ENCODE measurements at places on chromosomes 12 and 14.

DNA sequence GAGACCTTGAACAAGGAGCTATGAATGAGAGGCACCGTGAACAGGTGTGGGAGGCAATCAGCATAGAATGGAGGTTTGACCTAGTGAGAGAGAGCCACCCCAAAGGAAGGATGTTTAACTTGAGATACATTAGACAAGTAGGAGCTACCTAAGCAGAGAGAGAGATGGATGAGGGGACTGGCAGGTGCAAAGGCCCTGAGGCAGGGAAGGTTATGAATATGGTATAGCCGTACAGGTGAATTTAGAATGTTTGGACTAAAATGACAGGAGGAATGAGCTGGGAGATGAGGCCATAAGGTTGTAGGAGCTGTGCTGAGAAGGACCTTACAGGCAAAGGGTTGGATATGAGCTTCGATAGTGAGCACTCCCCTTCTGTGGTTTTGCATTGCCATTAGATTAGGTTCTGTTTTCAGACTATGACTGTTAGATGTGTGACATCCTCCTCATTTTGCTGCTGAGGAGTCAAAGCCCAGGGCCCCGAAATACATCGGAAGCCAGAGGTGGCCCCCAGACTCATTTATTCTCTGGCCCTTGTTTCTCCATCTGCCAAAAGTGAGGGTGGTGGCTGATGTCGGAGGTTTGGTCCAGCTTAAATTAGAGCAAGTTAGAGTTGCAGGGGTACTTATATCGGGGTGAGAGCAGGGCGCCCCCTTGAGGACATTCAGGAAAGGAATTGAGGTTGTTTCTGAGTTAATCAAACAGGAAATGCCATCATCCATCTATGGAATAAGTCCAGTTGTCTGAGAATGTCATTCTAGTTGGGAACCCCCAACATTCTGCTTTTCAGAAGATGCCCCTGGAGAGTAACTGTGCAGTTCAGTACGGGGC lies 29.4 kb downstream of the SLC24A4 start:
- peak; percentile 23 for DNase-seq

- DNase-seq, result peak; percentile 71
Observed at GRCh38 chr12:66035288-66035966, 95.1 kb downstream of the LLPH start.

DNA sequence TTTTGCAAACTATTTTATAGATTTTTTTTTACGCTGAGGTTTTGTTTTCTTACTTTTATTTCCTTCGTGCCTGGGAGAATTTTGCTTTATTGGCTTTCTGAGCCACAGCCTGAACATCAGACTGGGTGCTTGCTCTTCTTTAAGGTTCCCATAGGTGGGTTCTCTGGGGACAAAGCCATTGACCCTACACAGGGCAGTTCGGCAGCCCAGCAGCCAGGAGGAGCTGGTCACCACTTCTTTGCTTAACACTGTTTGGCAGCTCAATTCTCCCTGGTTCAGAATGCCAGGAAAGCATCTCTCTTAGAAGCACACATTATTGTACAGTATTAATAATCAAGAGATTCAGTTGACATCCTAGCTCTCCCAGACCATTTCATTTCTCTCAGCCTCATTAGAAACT lies 140.8 kb upstream of the NEDD1 start:
- DNase-seq, result peak; percentile 18

DNA sequence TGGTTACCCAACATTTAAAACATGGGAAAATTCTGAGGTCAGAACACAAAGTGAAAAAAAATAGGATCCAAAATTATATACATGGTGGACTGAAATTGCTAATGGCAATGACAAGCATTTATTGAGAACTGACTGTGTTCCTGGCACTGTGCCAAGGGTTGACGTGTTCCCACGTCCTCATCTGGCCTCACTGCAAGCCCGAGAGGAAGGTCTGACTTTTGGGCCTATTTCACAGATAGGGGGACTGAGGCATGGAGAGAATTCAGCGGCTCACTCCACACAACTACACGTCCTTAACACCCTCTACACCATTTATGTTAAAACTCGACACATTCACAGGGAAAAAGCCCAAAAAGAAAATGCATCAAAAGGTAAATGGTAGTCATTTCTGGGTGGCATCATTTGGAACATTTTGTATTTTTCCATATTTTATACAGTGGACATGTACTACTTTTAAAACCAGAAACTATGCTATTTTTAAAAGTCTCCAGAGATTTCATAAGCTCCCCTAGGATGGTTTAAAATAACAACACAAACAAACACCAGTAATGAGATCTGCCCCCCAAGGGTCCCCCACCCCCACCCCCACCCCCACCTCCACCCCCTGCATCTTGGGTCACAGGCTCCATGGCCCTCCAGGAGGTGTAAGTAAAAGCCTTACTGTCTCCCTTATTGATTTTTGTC lies 27.7 kb downstream of the CLMN start:
- peak; percentile 55 for DNase-seq

DNA sequence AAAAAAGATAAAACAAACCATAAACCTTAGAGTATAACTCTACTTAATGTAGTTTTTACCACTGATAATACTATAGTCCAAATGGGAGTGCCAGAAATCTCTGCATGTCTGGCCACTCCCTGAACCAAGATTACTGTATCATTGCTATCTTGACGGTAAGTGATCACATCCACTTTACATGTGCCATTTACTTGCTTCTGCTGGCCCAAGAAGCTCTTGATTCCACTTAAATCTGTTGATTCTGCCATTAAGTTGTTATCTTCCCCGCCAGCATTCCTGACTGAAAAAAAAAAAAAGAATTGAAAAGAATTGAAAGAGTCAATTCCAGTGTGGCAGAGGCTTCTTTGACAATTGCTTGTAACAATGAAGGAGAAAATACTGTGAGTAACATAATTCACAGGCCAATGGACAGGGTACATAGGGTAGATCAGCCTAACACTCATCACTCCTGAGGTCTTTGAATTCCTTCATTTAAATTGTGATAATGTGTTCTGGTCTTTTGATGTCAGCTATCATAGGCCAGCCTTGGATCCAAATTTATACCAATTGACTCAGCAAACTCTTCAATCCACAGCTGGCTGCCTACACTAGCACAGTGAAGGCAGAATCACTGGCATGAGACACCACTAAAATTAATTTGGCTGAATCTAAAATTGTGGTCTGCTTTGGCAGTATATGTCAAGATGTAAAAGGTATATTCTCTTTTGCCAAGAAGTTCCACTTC lies 665.2 kb upstream of the FLRT2 start:
- no peak for DNase-seq

DNA sequence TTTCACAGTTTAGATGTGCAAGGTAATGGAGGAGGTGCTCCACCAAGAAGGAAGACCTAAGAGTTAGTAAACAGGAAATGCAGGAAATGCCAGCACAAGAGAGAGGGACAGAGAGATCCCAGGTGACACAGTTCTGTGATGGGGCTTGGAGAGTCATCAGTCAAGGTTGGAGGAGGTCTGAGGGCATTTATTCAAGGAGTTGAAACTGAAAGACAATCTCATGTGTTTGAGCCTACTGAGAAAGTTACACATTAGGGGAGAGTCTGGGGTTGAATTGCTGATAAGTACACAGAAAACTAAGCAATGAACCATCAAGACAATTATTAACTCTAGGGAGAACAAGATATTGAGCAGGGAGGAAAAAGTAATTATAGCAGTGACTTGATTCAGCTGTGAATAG lies 138.5 kb downstream of the ANO6 start:
- DNase-seq, result peak; percentile 22

DNA sequence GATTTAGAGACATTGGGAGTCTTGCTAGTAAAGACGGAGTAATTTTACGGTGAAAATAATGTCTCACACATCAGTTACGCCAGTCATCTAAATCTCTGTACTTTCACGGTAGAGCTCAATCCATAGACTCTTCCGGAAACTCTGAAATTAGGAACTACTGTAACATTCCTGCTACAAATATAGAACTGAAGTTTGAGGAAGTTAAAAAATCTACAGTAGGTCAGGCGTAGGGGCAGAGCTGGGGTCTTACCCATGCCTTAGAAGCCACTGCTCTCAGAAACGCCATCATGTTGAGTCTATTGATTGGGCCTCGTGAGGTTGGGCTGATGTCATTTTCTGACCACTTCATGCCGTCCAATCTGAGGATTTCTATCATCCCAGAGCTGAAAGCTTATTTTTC lies 1029.8 kb upstream of the TMEM132C start:
- no peak for DNase-seq

- peak; percentile 48 for DNase-seq
Observed at GRCh38 chr12:105705765-105706164, 375.3 kb downstream of the C12orf75 start.

- DNase-seq, result no peak
Observed at GRCh38 chr12:59595565-59595882, 305 bp upstream of the SLC16A7 start.

DNA sequence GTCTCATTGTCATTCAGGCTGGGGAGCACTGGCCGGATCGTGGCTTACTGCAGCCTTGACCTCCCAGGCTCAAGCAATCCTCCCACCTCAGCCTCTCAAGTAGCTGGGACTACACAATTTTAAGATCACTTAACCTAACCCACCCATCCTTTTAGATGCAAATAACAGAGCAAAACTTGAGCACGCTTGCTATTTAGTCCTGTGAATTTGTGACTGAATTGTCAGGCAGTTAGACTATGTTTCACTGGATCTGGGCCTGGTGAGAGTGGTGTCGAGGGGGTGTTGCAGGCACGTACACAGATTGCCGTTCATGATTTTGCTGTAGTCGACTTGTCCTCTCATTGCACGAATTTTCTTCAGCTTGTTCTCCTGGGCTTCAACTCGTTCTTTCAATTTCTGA lies 38.2 kb downstream of the ZFYVE21 start:
- DNase-seq, result no peak

DNA sequence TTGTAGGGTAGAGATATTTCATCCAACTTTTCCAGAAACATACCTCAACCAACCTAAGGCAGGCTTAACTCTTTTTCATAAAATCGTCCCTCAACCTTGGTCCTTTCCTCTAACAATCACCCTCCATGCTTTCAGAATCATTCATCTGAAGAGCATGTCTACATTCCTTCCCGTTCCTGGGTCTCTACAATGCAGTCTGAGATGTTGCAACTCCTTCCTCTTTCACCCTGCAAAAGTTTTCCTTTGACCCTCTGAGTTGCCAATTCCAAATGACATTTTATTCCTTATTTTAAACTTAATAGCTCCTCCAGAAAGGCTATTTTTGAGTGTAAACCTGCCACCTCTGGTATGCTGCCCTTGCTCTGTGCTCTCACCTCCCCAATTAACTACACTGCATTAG lies 16.7 kb downstream of the SLC7A7 start:
- DNase-seq, result no peak

GRCh38 chr12:118447181-118447580 lies 70.8 kb downstream of the SUDS3 start:
- no peak for DNase-seq

GRCh38 chr12:70788774-70789173 lies 131.8 kb downstream of the PTPRR start:
- DNase-seq, result no peak

DNA sequence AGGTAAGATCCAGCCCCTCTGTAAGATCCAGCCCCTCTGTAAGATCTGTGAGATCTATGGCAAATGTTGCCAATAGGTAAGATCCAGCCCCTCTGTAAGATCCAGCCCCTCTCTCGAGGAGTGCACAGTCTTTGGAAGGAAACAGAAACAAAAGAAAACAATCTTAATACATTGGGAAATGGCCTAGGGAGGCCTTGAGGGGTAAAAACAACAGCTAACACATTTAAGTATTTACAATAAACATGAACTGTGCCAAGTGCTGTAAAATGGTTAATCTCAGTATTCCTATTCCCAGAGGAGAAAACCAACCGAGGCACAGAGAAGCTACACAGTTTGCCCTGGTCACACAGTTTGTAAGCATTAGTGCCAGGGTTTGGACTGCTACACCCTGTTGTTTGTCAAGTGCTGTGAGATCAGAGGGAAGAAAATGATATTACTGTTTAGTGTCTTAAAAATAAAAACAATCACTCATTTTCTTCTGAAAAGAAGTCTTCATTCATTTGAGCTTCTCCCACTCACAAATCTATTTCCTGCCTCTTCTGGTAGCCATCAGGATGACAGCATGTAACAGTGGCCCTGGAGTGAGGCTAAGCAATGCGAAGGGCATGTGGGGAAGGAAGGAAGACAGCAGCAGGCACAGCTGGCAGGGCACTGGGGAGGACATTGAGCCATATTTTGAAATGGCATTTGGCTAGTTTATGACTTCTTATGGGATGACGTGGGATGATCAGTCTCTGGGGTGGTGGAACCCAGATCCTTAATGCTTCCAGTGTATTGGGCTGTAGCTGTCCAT lies 118.7 kb upstream of the PTPRQ start:
- DNase-seq, result no peak

DNA sequence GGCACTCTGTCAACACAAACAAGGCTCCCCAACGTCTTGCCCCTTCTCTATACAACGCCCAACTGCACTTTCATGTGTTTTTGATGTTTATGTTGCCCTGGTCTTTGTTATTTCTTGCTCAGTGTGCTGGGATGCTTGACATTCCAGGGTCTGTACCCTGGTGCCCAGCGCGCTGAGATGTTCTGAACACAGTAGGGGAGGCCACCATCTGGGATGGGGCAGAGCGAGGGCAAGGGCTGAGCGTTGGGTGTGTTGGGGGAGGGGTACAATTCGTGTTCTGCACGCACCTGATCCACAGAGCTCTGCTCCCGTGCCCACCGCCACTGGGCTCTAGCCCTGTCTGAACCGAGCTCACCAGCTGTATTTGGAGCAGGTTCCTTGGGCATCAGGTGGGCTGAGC lies 52.9 kb downstream of the ISCA2 start:
- no peak for DNase-seq

GRCh38 chr12:83793616-83794015 lies 1106.9 kb downstream of the TMTC2 start:
- no peak for DNase-seq

- DNase-seq, result no peak
Observed at GRCh38 chr12:94111302-94111701, 37.1 kb upstream of the PLXNC1 start.

DNA sequence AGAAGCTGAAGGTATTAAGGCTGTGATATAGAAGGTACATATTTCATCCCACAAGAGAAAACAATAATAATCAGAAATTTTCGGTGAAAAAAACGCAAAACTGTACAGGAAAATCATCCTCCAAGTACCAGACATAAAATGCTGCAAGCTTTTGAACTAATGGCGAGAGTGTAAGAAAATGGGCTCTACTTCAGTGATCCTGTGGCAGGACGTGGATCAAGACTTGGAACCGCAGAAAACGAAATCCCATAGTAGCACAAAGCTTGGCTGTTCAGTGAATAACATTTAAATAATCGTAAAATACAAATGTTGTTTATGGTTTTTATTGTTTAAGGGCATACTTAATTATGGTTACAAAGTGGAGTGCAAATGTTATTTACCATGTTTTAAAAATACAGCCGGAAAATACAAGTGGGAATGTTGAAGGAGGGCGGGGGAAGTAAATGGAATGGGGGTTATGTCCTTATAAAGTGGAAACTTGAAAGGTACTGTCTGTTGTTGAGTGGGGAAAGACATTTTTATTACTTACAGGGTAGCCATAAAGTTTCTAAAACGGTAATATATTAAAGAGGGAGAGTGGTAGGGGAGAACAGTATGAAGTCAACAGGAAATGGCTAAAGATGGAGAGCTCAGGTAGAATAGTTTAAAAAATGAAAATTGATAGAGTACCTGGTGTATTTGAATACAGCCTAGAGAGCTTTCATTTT lies 1.1 kb downstream of the SMIM10L1 start:
- DNase-seq, result peak; percentile 58

Data from HT-29 (cell line).